ENCODE measurements at places on chromosomes 2 and 18.

DNA sequence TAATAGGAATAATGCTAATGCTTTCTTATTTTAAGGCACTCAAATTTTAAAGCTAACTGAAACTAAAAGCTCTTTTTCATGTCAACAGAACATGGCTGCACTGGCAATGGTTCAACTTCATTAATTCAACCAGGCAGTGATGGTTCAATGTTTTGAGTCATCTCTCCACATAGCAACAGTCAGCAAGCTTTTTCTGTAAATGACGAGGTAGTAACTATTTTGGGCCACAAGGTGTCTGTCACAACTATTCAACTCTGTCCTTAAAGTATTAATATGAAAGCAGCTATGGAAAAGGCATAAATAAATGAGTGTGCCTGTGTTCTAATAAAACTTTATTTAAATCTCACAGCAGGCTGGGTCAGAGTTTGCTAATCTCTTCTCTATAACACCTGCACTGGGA, 1425.6 kb upstream of the PIK3C3 start:
- DNase-seq = no peak

DNA sequence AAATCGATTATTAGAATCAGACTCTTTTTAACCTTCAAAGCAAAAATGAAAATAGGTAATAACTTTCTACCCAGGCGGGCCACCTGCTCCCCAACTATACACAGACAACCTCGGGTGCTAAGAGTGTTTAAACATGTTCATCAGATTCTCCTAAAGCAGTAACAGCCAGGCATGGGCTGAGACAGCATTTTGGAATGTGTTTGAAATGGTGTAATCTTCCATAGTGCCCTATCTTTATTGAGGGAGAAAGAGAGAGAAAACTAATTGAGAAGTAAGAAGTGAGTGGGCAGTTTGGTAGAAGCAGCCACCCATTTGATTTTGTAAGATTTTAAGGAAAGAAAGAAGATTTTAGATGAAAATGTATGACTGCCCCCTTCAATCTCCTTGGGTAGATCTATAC, 196.1 kb upstream of the CTAGE1 start:
- DNase-seq = no peak

DNA sequence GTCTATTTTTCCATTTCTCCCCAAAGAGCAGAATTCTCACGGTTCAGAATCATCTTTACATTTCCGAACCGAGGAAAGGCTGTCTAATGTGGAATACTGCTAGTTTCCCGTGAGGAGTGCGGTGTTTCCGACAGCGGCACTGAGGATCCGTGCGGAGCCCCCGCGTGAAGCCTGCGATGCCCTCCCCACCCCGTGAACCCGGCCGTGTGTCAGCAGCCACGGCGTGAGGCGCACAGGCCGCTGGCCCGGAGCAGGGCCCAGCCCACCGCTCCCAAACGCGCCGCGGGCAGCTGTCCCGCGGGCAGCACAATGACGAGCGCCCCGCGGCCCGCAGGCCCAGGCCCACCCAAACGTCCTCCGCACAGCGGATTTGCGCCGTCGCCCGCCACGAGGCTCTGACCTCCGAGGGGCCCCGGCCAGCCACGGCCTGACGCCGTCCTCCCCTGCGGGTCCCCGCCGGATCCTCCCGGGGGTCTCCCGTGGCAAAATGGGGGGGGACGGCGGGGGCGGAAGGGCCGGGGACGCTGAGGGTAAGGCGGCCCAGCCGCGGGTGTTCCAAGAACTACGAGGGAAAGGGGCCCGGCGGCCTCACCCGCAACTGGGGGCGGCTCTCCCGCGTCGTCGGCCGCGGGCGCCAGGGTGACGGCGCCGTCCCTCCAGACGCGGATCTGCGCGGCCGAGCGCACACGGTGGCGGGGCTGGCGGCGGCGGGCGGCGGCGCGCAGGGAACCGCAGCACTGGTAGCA, 796 bp downstream of the SPIRE1 start:
- peak; percentile 75 for DNase-seq

- DNase-seq = peak; percentile 89
These were observed 763.4 kb upstream of the NRXN1 start for GRCh38 chr2:51795248-51795888.

GRCh38 chr2:189522435-189523151, 58.0 kb downstream of the SLC40A1 start:
- DNase-seq = no peak

GRCh38 chr2:64931246-64932115, 57.7 kb upstream of the SLC1A4 start:
- no peak for DNase-seq

GRCh38 chr2:231696004-231696367, 12.3 kb upstream of the PTMA start:
- no peak for DNase-seq

- DNase-seq = no peak
These were observed 614.3 kb downstream of the ZEB2 start for GRCh38 chr2:143905587-143905986.

DNA sequence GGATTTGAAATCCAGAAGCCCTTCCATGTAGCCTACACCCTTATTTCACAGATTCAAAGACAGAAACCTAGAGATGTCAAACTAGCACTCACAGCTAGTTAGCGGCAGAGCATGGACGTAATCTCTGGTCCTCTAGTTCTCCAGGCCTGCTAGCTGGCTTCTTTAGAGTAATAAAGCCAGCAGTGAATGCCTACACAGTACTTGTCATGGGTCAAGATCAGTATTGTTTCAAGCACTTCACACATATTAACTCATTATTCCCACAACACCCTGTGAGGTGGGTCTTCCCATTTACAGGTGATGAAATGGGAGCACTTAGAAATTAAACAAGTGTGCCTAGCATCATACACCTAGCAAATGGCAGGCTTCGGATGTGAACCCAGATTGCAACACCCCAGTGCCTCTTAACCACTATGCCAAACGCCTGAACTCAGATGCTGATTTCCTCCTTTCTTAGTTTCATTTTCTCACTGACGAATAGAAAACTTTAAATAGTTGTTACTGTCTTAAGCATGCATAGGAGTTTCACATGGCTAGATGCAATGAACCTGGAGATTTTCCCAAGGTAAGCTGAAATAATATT, 14.5 kb upstream of the ZBTB14 start:
- no peak for DNase-seq

DNA sequence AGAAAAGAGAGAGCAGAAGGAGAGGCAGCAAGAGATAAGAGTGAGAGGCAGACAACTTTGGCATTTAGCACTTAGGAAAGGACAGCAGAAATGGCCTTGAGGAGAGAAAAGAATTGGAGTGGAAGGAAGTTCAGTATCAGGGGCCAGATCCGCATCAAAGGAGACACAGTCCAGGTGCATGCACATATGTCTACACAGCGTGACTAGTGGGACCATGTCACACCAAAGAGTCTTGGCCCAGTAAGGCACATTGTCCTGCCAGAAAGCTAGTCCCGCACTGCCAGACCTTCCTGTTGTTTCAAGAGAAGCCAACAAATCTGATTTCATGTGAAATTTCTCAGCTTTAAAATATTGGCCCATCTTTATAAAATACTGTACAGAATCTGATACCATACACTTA, 8.5 kb upstream of the STK39 start:
- no peak for DNase-seq

GRCh38 chr2:225165052-225165451, 122.8 kb upstream of the DOCK10 start:
- DNase-seq = no peak

- no peak for DNase-seq
These were observed 42.6 kb upstream of the PDCL3 start for GRCh38 chr2:100520224-100520623.

GRCh38 chr2:70123051-70123828, 36.0 kb downstream of the PCBP1 start:
- peak; percentile 79 for DNase-seq

- no peak for DNase-seq
These were observed 38.0 kb upstream of the HPCAL1 start for GRCh38 chr2:10264506-10265328.

- peak; percentile 43 for DNase-seq
These were observed 472.1 kb downstream of the CDH2 start for GRCh38 chr18:27704736-27705361.

DNA sequence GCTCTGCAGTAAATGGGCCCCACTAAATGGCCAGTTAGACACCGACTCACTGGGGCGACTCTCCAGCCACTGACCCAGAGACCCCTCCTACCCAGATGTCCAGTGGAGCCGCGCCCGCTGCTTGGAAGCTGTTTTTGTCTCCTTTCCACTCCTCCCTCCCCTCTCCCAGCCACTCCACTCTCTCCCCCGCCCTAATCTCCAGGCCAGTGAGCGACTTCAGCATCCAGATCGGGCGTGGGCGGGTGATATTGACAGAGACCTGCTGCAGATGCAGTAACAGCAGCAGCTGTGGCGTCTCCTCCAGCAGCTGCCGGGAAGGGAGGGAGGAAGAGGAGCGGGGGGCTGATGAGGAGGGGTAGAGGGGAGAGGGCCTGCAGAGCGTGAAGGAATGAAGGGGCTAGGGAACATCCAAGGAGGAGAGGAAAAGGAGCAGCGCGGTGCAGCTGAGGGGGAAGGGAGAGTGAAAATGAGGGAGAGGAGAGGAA, at the start of gene SCN7A:
Gene SCN7A (minus strand): TSS at position 110 of the 485 bp plus-strand sequence. CDS start 16,553 bp downstream, outside the sequence.
- peak; percentile 31 for DNase-seq

DNA sequence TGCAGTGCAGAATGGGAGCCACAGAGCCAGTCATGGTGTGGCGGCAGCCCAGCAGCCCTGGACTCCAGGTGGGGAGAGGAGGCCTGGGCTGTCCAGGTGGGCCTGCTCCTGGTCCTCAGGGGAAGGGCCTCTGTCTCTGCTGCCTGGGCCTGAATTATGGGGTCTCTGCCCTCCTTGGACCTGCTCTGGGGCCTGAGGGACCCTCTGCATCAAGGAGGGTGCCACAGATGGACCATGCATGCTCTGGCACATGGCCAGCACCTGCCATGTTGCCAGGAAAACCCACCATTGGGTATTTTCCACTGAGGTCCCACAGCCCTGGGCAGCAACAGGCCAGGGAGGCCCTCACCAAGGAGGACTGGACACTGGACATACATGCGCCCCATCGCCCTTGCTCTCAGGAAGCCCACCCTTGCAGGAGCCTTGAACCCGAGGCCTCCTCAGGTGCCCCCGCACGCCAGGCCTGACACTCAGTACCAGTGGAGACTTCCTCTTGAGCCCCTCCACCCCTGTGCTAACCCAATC, 107.1 kb downstream of the NDUFA10 start:
- no peak for DNase-seq

DNA sequence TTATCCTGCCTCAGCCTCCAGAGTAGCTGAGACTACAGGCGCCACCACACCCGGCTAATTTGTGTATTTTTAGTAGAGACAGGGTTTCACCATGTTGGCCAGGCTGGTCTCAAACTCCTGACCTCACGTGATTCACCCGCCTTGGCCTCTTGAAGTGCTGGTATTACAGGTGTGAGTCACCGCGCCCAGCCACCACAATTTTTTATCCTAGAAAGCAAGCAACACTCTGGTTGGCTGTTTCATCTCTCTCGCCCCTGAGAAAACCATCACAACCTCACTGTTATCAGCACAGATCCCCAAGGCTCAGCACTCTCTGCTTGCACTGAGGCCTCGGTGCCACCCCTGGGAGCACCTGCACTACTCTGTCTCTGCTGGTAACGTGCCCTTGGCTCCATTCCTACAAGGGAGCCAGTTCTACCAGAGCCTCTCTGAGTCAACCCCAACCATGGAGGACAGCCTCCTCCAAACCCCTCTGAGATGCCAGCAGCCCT, 134.8 kb upstream of the AGAP1 start:
- no peak for DNase-seq

DNA sequence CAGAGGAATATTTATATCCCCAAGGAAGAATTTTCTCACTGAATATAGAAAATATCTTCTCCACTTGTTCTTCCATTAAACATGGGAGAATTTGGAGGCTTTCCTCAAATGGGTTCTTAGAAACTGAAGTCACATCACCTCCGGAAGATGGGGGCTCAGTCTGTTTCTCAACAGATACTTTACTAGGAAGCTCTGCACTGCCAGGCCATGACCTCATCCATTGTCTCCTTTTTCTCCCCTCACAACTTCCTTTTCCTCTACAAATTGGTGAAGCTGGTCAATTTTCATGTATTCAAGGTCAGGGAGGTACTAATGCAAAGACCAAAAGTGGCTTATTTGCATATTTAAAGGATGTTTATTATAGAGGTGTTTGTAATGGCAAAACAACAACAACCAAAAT, 173.1 kb downstream of the RNF152 start:
- no peak for DNase-seq

DNA sequence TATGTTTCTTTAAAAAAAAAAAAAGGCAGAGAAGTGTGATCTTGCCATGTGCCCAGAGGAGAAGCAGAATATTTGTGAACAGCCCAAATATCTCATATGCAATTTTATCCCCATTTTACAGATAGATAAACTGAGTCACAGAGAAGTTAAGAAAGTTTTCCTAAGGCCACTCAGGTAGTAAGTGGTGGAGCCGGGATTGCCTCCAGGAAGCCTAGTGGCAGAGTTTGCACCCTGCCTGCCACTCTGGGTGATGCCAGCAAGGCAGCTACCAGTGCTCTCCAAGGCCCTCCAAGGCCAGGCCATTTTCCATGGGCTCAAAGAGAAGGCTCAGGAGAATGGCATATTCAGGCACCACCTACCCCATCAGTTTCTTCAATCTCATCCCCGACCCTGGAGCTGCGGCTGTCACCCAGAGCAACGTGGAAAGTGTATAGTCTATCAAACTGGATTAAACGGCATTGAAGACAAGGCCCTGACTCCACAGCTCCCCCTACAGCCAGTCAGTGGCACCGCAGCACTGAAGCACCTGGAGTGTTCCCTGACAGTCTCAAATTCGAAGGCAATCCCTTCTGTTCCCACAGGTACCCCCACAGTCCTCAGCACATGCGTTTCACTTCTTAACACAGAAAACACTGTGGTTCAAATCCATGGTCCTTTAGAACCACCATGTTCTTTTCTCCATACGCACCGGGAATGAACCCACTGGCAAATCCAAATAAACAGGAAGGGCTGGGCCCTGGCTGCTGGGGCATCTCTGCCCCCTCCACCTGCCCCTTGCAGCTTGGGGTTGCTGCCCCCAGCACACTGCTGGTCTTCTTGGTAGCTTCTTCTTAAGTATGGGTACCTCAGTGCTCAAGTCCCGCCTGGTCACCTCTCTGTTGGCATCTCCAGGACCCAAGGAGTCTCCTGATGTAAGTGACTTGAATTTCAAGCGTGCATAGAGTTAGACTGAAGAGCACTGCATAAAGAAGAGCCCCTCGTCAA, 175.3 kb downstream of the INHBB start:
- peak; percentile 10 for DNase-seq

DNA sequence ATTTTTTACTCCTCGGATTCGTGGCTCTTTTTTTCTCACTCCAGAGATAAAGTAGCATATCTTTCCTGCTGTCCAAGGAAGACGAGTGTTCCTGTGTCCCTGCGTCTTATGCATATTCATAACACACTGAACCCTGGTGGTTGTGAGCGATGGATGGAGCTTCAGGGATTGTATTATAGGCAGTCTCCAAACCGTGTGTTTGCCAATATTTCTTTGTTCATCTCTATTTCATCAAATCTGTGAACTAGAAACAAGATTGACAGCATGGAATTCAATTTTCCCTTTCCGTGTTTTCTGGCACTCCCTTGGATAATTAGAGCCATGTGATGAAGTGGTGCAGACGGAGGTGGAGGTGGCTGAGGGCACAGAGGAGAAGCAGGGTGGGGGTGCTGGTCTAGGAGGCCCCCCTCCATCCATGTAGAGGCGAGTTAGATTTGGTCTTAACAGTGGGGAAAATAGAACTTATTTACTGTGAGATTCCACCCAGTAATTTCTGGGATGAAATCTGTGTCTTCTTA, 240.9 kb downstream of the PTPRM start:
- no peak for DNase-seq
